ENCODE measurements at places on chromosomes 16 and 17.

DNA sequence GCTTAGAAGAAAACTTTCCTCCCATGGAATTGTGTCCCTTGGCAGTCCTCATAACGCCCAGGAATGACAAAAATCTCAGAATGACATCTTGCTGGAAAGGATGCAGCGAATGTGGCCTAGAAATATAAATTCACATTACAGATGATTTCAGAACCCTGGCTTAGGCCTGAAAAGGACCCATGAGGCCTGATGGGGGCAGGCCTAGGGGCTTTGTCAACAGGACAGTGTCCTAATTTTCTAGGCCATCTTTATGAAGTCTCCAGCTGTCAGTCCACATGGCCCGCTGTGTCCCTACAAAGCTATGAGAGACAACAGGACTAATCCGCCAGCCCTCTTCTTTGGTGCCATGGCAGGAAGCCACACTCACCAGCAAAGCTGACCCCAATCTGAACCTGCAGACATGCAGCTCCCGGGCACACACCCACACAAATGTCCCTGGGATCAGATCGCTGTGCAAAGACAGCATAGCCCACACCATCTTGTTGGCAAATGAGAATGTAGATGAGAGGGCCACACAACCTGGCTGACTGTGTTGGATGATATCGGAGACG, 40.4 kb upstream of the DNAH17 start:
- no peak for DNase-seq

GRCh38 chr17:36675786-36676185, 74.4 kb downstream of the MRM1 start:
- no peak for DNase-seq

DNA sequence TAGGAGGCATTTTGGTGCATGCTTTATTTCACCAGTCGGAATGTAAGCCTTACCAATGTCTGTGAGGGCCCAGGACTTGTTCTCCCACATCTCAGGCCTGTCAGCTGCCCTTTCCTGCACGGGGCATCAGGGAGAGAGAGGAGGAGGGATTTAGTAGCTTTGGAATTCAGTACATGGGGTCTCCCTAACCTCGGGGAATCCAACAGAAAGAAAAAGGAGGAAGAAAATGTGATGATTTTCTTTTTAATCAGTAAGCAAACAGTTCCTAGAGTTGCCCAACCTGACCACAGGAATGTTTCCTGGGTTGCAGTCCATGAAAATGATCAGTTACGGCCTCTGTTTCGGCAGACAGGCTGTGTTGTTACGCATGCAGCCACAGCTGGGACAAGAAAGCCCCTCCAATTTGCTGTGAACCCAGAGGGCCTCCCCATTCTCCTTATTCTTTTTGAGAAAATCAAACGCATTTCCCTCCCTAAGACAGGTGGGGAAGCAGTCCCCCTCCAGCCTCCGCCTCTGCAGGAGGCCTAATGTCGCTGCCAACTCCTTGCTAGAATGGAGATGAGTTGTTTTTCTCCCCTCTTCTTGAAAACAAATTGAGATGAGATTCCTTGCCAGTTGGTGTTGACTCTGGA, 53.1 kb upstream of the TANGO6 start:
- DNase-seq: no peak

- no peak for DNase-seq
Observed at GRCh38 chr17:12865769-12866168, 76.5 kb downstream of the ARHGAP44 start.

DNA sequence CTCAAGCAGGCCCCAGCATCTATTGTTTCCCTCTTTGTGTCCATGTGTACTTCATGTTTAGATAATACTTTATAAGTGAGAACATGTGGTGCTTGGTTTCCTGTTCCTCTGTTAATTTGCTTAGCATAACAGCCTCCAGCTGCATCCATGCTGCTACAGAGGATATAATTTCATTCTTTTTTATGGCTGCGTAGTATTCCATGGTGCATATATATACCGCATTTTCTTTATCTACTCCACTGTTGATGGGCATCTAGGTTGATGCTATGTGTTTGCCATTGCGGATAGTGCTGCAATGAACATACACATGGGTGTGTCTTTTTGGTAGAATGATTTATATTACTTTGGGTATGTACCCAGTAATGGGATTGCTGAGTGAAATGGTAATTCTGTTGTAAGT, 31.4 kb upstream of the SCNN1B start:
- no peak for DNase-seq

- no peak for DNase-seq
Observed at GRCh38 chr17:74922172-74922571, 883 bp downstream of the USH1G start.

DNA sequence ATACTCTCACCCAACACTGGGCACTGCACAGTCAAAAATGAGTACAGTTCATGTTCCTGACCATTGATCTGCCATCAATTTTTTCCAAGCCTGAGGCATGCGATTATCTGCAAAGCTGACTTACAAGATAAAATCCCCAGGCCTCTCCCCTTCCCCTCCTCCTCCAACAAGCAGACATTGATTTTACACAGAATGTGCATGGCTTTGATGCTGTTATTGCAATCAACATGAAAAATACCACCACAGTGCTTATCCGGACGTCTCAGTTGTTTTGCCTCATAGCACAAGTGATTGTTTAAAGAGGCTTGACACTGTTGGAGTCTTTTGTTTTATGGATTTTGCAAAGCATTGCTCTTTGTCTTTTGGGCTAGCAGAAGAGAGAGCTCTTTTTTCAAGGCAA, 163.8 kb downstream of the TOX3 start:
- no peak for DNase-seq

- DNase-seq: no peak
Observed at GRCh38 chr17:10172241-10172741, 26.1 kb downstream of the GAS7 start.

- DNase-seq: no peak
Observed at GRCh38 chr16:49458656-49459445, 85.2 kb downstream of the C16orf78 start.

DNA sequence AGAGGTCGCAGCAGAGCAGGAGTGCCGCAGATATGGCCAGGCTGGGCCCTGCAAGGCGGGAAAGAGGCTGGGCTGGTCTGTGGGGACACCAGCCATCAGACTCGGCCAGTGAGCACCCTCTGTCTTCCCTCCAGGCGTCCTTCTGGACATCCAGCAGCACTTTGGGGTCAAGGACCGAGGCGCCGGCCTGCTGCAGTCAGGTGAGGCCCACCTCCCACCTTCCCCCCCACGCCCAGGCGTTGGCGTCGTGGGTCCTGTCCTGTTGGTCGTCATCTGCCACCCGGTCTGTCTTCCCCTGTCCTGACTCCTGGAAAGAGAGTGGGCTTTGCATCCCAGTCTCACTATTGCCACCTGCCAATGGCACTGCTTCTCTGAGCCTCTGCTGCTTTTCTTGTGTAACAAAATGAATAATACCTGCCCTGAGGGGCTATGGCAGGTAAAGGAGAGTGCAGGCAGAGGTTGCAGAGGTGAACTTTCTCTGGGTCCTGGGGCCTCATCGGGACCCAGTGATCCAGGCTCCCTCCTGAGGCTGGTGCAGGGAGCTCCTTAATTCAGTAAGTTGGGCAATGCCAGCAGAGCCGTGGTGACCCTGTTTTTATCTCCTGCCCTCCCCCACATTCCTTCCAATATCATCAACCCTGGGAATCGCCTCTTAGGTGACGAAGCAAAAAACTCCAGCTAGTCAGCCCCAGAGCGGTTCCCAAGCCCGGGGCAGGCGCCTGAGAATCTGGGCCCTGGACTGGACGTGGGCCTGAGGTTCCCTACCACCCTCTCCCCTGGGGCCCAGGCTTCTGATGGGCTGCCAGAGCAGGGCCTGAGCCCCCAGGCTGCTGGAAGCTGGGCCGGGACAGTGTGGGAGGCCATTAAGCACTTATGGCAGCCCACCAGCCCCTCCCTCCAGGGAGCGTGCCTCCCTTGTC, 14.7 kb downstream of the SPNS2 start:
- no peak for DNase-seq

- no peak for DNase-seq
Observed at GRCh38 chr16:88921591-88921990, 55.1 kb upstream of the PABPN1L start.

DNA sequence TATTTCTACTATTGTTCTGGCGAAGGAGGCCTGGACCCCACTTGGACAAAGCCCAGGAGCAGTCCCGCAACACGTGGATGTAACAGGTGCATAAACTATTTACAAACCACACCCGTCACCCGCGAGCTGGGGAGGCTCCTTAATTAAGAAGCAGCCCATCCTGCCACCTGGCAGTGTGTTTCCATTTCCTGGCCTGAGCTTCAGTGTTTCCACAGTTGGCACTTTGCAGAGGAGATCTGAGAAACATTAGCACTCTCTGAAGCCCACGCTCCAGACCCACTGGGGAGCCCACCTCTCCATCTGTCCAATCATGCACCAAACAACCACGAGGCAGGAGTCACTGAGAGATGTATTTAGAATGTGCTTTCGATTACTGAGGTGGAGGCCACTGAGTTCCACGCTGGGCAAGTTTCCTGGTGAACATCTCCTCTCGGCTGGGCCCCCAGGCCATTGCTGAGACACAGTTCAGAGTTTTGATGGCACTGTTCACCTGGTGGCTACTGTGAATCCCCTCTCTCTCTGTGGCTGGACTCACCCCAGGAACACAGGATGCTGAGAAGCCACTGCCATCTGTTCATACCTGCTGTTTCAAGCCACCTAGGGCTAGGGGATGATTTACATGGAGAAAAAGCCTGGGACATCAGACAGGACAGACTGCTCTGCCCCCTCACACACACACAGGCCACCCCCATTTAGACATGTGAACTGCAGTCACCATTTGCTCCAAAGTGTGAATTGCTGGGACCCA, 129.1 kb downstream of the AIPL1 start:
- DNase-seq: no peak

DNA sequence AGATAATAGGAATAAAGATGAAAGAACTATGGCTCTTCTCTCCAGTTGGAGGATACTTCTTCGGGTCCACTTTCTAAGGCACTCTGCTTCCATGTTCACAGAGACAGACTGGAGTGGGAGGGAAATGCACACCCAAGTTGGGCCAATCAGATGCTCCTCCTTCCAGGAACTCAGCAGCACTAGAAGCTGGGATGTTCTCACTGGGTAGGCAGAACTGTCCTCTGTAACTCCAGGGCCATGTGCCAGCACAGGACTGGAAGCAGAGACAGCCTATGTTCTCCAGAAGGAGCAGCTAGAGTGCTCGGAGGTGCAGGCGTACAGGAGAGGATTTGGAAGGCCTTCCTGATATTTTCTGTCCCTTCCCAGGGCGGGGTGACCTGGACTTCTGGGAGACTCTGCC, 49.9 kb upstream of the SREBF1 start:
- DNase-seq: no peak

GRCh38 chr16:66481081-66481942, 54.2 kb downstream of the BEAN1 start:
- no peak for DNase-seq

- no peak for DNase-seq
Observed at GRCh38 chr16:67163999-67164558, 466 bp upstream of the HSF4 start.

DNA sequence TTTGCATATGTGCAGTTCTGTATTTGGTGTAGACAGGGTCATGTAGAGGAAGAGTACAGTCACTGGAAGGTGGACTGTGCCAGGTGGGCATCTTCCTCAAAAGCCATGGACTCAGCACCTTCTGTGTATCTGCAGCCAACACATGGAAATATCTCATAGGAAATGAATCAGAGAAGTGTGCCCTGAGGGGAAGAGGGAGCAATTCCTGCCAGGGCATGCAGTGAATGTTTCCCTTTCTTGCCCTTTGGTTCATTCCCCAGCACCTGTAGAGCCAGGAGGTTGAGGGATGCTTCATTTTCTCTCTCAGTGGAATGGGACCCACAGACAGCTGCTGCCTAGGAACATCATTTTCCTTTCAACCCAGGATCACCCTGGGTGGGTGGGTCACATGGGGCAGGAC, 146.1 kb upstream of the HSBP1 start:
- no peak for DNase-seq

DNA sequence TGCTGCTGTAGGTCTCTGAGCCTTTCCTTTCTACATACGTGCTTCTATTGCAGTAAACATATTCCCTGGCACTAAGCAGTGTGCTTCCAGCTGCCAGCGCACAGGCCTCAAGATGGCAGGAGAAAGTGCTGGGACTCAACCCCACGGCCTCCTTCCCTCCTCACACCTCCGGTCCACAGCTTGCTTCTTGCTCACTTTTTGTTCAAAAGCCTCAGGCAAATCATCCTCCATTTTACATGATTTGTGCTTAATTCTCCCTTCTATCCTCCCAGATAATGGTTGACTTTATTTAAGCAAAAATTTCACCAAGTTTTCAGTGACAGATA, 5.4 kb downstream of the CDK5R1 start:
- no peak for DNase-seq

DNA sequence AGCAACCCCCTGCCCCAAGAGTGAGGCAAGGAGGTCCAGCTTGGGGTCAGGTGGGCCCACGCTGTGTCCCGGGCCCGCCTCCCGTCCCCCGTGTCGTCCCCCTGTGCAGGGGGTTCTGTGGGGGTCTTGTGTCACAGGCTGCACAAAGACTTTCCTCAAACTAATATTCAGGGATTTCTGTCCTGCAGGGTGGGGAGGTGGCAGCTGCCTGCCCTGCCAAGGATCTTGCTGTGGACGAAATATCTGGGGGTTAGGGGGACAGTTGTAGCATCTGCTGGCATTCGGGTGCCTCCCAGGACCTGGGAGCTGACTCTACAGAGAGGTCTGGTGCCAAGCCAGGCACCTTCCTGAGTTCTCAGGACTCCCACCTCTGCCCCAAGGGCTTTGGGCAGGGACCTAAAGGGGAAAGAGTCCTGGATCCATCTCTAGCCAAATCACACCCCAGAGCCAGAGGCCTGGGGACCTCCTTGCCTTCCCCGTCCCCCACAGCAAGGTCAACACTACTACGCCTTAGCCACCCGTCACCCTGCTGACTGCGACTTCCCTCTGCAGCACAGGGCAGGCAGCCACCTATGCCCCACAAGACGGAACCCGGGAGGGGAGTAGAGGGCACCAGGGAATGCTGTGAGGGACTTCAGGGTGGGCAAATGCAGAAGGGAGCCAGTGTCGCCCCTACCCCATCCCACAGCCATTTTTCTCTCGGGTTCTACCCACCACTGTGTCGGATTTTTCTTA, 59.3 kb downstream of the TMEM132E start:
- no peak for DNase-seq

DNA sequence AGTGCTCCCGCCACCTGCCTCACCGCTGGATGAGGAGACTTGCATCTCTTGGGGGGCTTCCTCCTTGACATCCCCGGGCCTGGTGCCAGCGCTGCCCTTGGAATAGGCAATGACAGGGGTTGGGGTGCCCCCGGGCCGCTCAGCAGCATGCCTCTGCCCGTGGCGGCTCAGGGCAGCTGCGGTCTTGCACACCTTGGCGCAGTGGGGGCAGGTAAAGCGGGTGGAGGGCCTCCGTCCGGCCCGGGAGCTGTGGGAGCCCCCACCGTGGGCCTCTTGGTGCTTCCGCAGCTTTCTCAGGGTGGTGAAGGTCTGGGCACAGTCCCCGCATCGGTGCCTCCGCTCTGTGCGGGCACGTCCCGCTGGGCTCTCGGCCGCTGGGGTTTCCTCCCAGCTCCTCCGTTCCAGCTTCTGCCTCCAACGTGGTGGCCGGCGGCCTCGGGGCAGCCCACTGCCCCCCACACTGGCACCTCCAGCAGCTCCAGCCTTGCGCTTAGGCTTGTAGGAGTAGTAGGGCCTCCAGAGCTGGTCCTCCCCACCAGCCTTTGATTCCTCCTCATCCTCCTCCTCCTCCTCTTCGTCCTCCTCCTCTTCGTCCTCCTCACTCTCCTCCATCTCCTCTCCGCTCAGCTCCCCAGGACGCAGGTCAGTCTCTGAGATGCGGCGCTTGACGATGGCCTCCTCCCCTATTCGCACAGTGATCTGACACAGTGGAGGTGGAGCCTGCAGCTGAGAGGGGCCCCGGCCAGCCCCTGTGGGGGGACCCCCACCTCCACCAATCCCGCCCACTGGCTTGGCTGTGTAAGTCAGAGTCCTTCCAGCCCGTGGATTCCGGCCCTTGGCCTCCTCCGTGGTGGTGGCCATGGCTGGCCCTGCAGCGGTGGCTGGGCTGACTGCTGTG, 16.7 kb downstream of the ZBTB4 start:
- no peak for DNase-seq
